Occipital lobe (tissue), 3 donors: ENCODE measurements at places on chromosomes 1 and 21.

GRCh38 chr1:57384901-57385300 lies 39.0 kb downstream of the DAB1 start:
- no peak for DNase-seq

DNA sequence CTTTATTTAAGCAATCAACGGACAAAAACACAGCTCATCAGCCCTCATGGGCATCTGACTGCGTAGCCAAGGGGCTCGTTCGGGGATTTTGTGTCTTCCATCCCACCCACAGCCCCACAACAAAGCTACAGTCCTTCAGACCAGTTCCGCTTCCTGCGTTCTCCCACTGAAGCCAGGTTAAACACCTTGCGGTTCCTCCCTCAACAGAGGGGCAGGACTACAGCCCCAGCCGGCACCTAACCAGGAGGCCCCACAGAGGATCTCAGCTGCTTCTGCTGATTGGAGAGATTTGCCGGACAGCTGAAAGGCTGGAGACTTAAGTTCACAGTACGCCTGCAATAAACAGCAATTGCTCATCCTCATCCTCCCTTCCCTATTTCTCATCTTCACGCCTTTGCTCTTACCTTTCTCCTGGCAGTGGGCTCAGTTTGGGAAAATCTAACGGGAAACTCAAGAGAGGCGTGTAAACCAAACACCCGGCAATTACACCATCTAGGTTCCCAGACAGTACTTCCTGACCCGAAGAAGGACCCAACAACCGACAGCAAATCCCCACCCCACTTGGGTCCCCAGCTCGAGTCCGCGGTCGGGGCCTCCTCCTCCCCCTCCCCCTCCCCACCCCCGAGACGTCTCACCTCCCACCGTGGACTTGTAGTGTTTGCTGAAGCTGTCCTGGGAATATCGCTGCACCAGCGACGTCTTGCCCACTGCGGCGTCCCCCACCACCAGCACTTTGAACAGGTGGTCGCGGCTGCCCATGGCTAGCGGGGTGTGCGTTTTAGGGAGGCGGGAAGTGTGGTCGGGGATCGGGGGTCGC lies 876 bp downstream of the RAB29 start:
- no peak for DNase-seq

GRCh38 chr1:4571263-4571662 lies 83.1 kb upstream of the AJAP1 start:
- DNase-seq = no peak

- no peak for DNase-seq
Measured at GRCh38 chr1:243363832-243364231, 108.0 kb downstream of the SDCCAG8 start.
